ENCODE measurements at places on chromosomes 2 and 18. TPM values are rescaled to one million over a fixed set of nuclear protein-coding genes. Genes with fewer than 3 reads are reported as not detected.

CAVIN2 gene
- not detected for total RNA-seq

GRCh38 chr2:88838165-88838635 is 146.7 kb downstream of the RPIA start:
- peak; percentile 45 for DNase-seq
- no peaks in the 10 kb centered on the region for H3K36me3 ChIP-seq
- H3K27me3 ChIP-seq: peaks cover 1% of the 10 kb centered on the region
- H3K27ac ChIP-seq: no peak overlapping the region
- no peak overlapping the region for H3K4me3 ChIP-seq

DNA sequence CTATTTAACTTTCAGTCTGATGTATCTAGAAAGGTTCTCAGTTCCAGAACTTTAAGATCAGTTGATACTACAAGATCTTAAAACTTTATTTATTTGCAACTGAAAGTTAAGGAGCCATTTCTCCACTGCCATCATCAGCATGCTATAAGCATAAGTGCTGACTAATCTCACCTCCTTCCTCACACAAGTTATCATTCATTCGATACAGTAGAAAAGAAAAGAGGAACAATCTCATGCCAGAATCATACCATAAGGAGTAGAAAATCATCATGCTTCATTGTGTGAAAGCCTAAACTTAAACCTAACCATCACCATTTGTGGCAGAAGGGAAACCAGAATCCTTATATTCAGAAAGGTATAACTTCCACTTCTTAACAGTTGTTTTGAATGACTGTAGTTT is 176.6 kb upstream of the NRXN1 start:
- H3K4me1 ChIP-seq: no peaks in the 10 kb centered on the region
- H3K36me3 ChIP-seq: no peaks in the 10 kb centered on the region
- DNase-seq: no peak
- no peak overlapping the region for H3K27ac ChIP-seq
- no peaks in the 10 kb centered on the region for H3K27me3 ChIP-seq
- no peak overlapping the region for H3K4me3 ChIP-seq

GRCh38 chr2:239052798-239053665 is 205.1 kb downstream of the TWIST2 start:
- no peaks in the 10 kb centered on the region for H3K27me3 ChIP-seq
- DNase-seq: no peak
- no peak overlapping the region for H3K4me3 ChIP-seq
- peaks cover 6% of the 10 kb centered on the region for H3K36me3 ChIP-seq
- no peaks in the 10 kb centered on the region for H3K4me1 ChIP-seq

DNA sequence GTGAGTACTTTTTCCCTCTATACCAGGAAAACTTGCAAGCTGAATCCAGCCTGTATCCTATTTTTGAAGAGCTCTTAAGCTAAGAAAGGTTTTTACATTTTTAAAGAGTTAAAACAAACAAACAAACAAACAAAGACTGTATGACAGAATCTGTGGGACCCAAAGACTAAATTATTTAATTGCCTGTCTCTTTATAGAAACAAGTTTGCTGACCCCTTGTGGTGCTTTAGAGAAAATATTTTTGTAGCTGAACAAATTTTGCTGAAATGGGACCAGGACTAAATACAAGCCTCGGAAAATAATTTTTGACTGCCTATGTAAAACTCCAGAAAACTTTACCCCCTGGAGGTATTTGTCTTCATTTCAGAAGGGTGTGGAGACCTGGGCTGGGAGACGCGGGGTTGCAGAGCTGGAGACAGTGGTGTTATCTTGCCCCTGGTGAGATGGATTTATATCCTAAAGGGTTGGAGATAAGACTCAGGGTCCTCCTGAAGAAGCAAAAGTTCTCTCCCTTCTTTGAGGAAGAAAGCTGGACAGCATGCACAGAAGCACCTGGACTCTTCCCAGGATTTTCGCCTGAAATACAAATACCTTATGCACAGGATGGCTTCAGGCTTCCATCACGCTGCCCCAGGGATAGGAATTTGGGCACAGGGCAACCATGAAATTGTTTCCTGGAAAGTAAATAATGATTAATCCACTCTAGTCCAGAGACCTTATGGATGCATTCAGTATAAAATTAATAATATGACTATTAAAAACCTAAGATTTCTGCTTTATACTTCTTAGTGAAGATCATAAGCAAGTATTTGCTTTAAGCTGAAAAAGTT is 54.3 kb downstream of the TMX3 start:
- H3K27ac ChIP-seq: no peak overlapping the region
- no peak for DNase-seq
- no peaks in the 10 kb centered on the region for H3K36me3 ChIP-seq
- H3K27me3 ChIP-seq: peaks cover 2% of the 10 kb centered on the region

GRCh38 chr18:51195451-51196117 is 1.9 kb downstream of the MEX3C start:
- peaks cover 41% of the 10 kb centered on the region for H3K36me3 ChIP-seq
- peak overlapping the region; percentile 78 for H3K4me3 ChIP-seq
- H3K4me1 ChIP-seq: peaks cover 38% of the 10 kb centered on the region
- no peaks in the 10 kb centered on the region for H3K27me3 ChIP-seq
- peak overlapping the region; percentile 97 for H3K27ac ChIP-seq

- no peaks in the 10 kb centered on the region for H3K4me1 ChIP-seq
- H3K36me3 ChIP-seq: peaks cover 2% of the 10 kb centered on the region
- no peak overlapping the region for H3K4me3 ChIP-seq
- peaks cover 5% of the 10 kb centered on the region for H3K27me3 ChIP-seq
Observed at GRCh38 chr2:221133941-221134340, 438.2 kb downstream of the EPHA4 start.

DNA sequence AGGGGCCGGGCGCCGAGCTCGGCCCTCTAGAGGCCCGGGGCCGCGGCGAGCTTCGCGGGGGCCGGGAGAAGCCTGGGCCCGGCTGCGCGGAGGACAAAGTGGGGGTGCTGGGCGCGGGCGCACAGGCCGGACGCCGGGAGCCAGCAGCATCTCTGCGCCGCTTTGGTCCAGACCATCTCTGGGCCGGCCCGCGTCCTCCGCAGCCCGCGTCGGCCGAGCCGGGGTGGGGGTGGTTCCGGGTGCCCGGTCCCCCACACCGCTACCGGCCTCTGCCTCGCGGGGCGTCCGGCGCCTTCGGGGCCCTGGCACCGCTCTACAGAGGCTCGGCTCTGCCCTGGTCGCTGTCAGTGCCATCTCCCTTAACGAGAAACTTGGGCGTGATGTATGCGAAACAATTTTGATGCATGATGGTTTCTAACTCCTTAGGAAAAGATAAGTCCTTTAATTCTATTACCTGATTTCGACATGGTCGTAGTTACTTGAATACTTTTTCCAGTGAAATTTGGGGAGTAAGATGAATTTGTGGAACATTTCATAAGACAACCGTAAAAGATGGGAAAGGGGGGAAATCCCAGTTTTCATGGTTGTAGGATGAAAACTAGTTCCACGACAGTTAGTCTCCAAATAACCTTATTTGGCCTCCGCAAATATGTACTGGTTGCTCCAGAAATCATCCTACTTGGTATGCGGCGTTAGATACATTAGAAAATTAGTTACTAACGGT is 562 bp downstream of the TWSG1 start:
- peak overlapping the region; percentile 78 for H3K4me3 ChIP-seq
- peaks cover 8% of the 10 kb centered on the region for H3K36me3 ChIP-seq
- no peaks in the 10 kb centered on the region for H3K27me3 ChIP-seq

- no peaks in the 10 kb centered on the region for H3K27me3 ChIP-seq
- H3K27ac ChIP-seq: no peak overlapping the region
- no peak overlapping the region for H3K4me3 ChIP-seq
- DNase-seq: no peak
- peaks cover 1% of the 10 kb centered on the region for H3K36me3 ChIP-seq
- peaks cover 21% of the 10 kb centered on the region for H3K4me1 ChIP-seq
Observed at GRCh38 chr2:84796798-84797197, 84.1 kb downstream of the TRABD2A start.
